SHP77 treated with DMSO at 0.1 percent for 48 hours (cell line): ENCODE measurements at places on chromosomes 4 and X.

- DNase-seq = peak; percentile 1
These were observed 534.5 kb downstream of the GLUD2 start for GRCh38 chrX:121581885-121582284.

DNA sequence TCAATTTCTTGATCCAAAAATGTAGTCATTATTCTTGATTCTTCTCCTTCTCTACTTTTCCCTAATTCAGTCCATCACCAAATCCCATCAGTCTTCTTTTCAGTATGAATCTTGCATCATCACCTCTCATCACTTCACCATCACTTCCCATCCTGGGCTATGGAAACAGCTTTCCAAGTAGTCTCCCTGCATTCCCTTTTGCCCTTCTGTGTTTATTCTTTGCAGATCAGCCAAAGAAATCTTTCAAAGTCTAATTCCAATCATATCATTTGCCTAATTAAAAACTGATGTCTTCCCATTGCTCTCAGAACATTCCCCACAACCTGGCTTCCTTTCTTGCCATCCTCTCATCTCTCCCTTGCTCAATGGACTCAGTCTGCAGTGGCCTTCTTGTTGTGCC is 201.7 kb upstream of the ADAMTS3 start:
- DNase-seq = no peak

GRCh38 chr4:123841447-123842121 is 445.0 kb downstream of the SPRY1 start:
- no peak for DNase-seq

DNA sequence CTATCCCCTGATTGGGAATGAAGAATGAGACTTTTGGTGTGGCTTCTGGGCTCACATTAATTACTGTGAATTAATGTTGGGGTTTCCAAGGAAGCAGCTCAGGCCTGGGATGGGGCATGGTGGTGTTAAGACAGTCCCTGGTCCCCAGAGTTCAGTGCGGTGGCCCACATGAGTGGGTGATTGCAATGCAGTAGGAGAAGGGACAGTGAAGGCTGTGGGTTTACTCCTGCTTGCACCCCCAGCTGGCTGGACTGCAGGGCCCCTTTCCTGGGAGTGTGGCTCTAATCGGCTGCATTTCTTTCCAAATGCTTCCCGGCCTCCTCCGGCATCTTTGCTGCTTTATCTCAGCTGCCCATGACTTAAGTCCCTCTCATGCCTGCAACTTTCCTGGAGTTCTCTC is 28.2 kb upstream of the GPR78 start:
- no peak for DNase-seq

DNA sequence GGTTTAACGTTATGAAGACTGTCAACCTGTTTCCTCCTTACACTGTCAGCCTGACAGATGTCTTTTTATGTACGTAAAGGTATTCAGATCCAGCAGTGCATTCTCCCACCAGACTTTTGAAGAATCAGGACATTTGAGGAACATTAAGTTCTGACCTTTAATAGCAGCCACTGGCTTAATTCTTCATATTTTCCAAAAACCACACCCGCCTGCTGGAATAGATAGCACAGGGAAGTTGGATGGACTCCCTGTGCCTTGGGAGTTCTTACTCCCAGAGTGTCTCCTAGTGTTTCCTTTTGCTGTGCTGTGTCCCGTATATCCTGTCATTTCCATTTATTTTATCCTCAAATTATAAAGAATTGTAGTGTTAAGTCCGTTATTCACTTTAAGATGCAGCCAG is 94.5 kb downstream of the AFF1 start:
- no peak for DNase-seq

DNA sequence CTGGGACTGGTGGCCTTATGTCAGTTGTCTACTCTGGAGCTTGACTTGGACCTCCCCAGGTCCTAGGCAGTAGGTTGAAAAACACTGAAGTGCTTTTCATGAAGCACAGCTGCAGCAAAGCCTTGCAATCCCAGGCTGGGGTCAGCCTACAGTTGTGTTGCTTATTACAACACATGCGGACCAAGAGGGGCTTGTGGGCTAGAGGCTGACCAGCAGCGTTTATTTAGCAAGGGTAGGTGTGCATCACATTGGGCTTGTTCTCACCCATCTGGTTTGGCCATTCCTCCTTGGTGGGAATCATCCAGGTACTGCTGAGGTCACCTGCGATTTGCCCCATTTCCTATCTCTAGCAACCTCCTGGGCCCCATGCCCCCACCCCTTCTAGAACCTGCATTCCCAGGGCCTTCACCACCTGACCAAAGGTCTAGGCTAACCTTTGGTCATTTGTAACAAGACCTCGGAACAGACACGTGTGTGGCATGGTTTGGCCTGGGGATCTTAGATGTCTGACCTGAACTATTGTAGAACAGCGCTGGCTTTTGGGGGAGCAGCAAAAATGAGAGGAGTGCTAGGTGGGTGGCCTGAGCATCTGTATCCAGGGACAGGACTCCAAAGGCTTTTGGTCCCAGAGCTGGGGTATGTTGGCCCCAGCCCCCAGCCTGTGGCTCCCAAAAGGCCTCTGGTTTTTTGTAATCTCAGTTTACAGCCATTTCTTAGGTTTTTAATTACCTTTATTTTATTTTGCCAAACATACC is 3.0 kb downstream of the RPL10 start:
- no peak for DNase-seq

DNA sequence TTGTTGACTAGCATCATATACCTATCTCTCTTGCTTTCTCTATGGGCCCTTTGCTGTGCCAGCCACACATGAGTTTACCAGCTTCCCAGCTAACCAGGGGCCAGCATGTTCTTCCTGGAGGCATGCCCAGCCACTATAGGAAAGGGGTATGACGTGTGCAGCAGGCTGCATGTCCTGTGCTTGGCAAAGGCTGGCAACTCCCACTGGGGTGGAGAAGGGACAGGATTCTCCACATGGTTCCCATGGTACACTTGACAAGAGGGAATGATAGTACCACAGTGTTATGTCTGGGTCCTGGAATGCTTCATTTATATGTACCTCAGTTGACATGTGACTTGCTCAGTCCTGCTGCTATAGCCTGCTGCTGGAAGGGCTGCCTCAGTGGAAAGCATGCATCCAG is 78.8 kb downstream of the TMEM164 start:
- DNase-seq = no peak

DNA sequence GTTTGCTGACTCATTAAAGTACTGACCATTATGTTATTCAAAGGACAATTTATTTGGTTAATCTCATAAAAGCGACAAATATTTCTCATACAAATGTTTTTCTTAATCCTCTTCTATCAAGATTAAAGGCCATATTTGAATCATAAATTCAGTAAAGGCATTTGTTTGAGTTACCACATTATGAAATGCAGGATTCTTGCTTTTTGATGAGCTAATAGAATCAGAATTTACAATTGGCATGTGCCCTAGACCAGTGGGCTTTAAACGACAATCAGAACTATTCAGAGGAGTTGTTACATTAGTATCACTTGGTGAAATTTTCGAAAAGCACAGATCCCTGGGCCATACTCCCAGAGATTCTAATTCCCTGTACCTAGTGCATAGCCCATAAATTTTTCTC is 55.3 kb downstream of the KLHL4 start:
- no peak for DNase-seq

GRCh38 chrX:69501429-69501828 is 2.7 kb upstream of the NALF2 start:
- no peak for DNase-seq

GRCh38 chr4:37392521-37393255 is 148.1 kb downstream of the NWD2 start:
- no peak for DNase-seq

GRCh38 chr4:13888112-13888511 is 260.6 kb upstream of the BOD1L1 start:
- no peak for DNase-seq

GRCh38 chr4:146930673-146931072 is 15.0 kb downstream of the TTC29 start:
- DNase-seq = no peak

DNA sequence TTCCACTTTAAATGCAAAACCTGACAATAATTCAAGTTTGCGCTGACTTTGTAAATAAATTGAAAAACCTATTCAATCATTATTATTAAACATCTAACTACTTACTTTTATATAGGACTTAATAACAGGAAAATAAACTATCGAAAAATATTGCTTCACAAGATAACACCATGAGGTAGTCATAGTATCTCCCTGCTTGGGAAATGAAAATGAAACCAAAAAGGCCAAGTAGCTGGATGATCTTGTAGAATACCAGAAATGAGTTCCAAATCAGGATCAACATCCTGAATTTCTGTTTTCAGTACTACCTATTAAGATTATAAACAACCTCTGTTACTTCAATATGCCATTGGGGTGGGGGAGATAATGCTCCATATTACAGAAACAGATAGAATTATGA is 58.9 kb downstream of the CHIC2 start:
- DNase-seq = no peak

- no peak for DNase-seq
These were observed 12.2 kb upstream of the TNIP3 start for GRCh38 chr4:121176082-121176934.

DNA sequence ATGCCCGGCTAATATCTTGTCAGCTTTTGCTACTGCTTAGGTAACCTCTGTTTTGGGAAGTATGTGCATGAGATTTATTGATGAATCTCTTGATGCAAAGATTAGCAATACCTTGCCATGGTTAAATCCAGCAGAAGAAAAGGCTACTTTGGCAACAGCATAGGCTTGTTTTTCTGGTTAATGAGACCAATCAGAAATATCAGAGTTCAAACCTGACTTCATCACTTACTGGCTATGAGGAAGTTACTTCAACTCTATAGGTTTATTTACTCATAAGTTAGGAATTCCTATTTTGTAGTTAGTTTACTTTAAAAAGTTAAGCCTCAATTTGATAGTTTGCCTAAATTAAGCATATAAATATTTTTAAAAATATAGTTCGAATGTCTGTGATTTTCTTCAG is 93.1 kb downstream of the PDLIM5 start:
- no peak for DNase-seq

DNA sequence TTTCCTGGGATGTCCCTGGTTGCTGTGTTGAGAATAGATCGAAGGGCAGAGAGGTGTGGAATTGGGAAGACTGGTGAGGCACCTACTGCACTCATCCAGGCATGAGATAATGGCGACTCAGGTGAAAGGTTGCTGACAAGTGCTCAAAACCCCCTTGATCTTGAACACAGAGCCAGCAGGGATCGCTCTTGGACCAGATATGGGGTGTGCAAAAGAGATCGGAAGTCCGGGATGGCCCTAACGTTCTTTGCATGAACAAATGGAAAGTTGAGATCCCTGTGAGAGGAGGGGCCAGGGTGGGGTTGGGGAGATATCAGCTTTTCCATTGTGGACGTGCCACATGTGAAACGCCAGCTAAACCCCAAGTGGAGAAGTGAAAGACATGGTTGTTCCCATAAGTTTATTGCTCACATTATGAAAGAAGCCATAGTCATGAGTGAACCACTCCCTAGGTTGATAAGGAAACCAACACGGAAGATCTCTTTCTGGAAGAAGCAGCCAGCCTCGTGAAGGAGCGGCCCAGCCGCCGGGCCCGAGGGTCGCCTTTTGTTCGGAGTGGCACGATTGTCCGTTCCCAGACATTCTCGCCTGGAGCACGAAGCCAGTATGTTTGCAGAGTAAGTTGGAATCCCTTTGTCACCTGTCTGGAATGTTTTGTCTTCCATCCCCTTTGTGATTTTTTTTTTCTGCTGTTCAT is 22.6 kb upstream of the CLCN4 start:
- no peak for DNase-seq

GRCh38 chrX:29962061-29962460 is 253.3 kb upstream of the MAGEB2 start:
- no peak for DNase-seq

- DNase-seq = no peak
These were observed 25.9 kb upstream of the HMX1 start for GRCh38 chr4:8897251-8898167.

- no peak for DNase-seq
These were observed 71.0 kb downstream of the COQ2 start for GRCh38 chr4:83213640-83214039.

DNA sequence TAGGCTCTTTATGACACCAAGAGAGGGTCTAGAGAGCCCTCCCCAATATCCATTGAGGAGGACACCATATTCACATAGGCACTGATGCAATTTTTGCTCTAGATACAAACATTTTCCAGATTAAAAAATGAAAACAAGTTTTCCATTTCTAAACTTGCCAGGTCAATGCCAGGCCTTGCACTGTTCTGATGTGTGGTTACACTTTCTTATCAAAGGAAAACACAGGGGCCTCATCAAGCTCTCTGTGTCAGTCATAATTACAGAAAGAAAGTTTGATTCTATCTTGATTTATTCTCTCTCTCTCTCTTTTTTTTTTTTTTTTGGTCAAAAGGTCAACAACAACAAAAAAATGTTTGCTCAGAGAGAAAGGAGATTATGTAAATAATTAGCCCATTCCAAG is 80.2 kb upstream of the ACSL4 start:
- no peak for DNase-seq

DNA sequence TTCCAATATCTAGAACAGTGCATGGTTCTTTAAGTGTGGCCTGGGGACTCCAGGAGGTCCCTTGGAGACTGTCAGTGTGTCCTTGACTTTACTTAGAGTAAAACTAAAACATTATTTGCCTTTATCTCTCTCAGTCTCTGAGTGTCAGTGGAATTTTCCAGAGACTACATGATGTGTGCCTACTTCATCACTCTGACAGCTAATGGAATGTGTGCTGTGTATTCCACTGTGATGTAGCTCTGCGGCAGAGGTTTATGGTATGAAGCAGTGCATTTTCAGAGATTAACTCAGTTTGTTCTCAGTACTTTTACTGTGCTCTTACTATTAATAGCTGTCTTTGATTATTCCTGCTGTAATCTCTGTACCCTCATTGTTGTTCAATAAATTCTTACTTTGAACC is 85.6 kb downstream of the MANBA start:
- no peak for DNase-seq

GRCh38 chr4:98528882-98529281 is 129.5 kb downstream of the TSPAN5 start:
- DNase-seq = no peak

GRCh38 chr4:144179152-144179739 is 38.7 kb upstream of the GYPA start:
- no peak for DNase-seq

GRCh38 chr4:83629945-83630721 is 94.2 kb downstream of the GPAT3 start:
- DNase-seq = no peak

DNA sequence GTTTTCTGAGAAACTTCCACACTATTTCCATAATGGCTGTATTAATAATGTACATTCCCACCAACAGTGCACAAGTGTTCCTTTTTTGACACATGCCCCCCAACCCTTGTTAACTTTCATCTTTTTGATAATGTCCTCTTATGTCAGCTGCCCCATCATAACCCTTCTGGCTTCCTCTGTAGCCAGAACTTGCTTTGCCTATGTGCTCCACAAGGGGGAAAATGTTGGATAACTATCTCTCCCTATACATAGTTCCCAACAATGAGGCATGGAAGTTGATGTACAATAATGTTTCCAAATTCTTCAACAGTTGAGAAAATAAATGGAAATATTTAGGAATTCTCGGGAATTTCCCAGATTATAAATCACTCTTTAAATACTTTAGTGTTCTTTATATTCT is 142.9 kb downstream of the ASB9 start:
- DNase-seq = no peak

DNA sequence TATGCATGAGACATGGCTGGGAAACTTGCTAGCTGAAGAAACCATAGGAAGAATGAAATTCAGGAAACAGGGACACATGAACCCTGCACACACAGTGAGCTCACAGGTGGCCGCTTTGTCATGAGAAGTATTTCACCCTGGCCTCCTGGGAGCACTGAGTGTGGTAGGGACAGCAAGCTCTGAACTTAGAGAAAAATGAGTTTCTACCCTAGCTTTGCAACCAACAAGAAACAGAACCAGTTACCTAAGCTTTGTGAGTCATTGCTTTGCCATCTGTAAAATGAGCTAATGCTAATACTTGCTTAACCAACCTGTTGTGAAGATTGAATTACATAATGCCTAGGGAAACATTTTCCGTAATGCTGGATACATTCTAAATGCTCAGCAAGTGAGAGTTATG is 206.6 kb upstream of the HS3ST1 start:
- DNase-seq = no peak
